Stimulated activated CD4-positive, alpha-beta T cell treated with anti-CD3 and anti-CD28 coated beads, TNF-alpha, amount 100 ng/mL, for 24 hours (primary cell): ENCODE measurements at places on chromosomes 5 and 9.
A peak's percentile ranks its signal among the peaks of the same experiment; 100 is the strongest.

DNA sequence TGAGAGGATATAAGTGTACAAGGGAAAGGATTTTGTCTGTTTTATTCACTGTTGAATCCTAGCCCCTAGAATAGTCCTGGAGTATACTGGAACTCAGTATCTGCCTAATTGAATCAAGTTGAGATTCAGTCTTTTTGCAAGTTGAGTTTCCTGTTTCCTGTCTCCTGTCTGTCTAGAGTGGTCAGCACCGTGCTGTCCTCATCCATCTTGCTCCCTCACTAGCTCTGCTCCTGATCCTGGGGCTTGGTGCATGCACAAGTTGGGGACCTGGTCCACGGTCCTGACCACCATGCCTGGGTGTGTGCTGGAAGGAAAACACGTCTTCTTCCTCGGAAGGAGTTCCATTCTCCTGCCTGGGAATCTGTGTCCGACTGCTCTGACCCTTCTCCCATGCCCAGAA is 3.2 kb downstream of the IL5 start:
- no peak for DNase-seq

GRCh38 chr5:3671337-3671736 is 75.7 kb downstream of the IRX1 start:
- DNase-seq: no peak

- no peak for DNase-seq
Observed at GRCh38 chr5:157496864-157497263, 36.9 kb downstream of the NIPAL4 start.

DNA sequence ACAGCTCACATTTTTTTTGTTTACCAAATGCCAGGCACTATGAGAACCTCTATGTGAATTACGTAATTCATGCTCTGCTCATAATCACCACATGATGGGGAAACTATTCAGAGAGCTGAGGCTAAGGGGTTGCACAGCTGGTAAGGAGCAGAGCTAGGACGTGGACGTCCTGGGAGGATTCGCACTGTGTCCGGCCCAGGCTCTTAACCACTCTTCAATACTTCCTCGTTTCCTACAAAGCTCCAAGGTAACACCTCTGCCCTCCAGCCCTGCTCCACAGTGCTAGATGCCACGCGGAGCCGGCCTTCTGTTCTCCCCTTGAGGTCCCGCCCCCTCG is 8.7 kb downstream of the PHF19 start:
- no peak for DNase-seq

GRCh38 chr5:45623832-45624231 is 72.3 kb downstream of the HCN1 start:
- DNase-seq: no peak

DNA sequence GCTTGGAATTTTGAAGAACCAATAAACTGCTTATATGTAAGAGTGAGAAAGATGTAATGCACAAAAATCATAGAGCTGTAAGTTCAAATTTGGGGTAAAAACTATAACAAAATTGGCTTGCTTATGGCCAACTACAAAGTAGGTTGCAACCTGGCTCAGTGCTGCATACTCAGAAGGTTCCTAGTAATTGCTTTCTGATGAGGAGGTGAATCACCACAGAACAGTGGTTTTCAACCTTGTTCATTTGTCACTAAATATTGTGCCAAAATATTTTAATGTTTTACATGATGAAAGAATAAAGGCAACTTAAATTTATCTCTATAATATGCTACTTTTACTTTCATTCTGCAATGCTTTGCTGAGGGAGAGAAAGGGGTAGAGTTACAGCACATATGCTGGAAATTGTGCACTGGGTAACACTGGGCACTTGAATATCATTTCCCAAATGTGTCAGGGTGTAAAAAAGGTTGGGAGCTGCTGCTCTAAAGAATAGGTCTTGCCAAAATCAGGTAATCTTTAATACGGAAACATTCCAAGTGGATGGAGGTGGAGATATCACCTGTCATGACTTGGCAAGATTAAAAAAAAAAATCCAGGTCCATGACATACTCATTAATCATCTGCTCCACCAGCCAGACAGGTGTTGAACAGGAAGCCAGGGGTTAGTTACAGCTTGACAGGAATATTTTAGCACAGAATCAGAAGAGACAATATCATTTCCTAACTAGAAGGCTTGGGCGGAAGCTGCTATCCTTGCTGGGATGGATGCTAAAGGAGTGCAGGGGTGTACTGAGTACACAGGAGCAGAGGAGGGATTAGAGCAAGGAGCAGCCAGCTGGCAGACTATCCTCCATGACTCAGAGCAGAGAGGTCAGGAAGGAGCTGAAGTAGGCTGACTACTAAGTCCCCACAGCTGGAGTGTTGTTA is 34.6 kb upstream of the CCL21 start:
- no peak for DNase-seq

- no peak for DNase-seq
Observed at GRCh38 chr5:96031811-96032261, 70.2 kb upstream of the ELL2 start.

- no peak for DNase-seq
Observed at GRCh38 chr9:112140936-112141335, 34.2 kb downstream of the SUSD1 start.

- DNase-seq: peak; percentile 46
Observed at GRCh38 chr5:96434201-96434645, 1.2 kb upstream of the PCSK1 start.

- DNase-seq: no peak
Observed at GRCh38 chr9:93937193-93937592, 18.0 kb downstream of the BARX1 start.

DNA sequence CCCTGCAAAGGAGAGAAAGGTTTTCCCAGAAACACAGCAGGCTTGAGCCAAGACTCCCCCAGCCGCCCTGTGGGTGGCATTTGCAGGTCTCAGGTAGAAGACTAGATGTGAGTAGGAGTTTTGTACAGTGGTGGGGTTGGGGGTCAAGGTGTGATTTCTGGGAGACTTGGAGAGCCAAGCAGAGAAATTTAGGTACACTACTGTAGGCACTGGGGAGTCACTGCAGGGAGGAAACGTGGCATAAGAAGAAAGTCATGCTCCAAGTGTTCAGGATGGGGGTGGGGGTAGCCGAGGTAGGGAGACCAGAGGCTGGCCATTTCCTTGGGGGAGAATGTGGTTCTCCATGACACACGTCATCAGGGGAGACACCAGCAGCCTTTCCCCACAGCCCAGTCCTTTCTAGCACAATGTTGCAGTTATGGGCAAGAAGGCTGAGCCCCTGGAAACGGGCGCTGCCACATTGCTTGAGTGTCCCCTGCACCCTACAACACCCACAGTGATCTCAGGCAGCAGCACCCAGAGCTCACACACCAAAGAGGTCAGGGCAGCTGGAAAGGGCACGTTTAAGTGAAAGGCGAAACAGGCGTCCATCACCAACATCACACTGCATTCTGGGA is 210.5 kb downstream of the FSTL4 start:
- DNase-seq: no peak

DNA sequence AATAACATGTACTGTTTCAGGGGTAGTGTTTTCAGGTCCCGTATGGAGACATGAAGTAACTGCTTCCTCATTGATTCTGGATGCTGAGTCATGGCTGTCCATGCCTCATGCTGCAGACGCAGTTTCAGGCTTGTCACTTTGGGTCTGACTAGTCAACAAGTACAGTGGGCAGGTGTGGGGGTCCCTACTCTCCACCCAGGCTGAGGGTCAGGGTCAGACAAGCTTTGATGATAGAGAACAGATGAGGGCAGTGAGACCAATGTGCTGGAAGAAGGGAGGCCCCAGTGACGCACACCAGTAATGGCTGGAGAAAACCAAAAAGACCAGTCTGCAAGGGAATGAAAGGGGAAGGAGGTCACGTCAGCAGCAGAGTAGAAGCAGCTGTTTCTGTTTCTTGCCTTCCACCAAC is 80.0 kb upstream of the NFIL3 start:
- no peak for DNase-seq

DNA sequence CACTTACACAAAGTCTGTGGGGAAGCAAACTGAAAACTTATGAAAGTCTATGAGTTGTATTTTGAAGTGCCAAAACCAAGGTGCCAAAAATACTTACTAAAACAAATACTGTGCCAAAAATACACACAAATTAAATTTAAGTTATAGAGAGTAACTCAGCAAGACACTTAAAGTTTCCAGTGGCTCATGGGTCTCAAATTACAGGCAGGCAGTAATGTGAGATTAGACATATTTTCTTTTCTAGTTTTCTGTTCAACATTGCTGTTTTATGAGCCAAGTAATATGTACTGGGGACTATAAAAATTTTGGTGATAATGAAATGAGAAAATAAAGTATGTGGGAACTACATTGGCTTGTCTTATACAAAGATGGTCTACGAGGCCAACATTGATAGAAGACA is 172.2 kb upstream of the SNX2 start:
- DNase-seq: no peak

- DNase-seq: no peak
Observed at GRCh38 chr9:120464176-120464886, 115.6 kb downstream of the CDK5RAP2 start.

DNA sequence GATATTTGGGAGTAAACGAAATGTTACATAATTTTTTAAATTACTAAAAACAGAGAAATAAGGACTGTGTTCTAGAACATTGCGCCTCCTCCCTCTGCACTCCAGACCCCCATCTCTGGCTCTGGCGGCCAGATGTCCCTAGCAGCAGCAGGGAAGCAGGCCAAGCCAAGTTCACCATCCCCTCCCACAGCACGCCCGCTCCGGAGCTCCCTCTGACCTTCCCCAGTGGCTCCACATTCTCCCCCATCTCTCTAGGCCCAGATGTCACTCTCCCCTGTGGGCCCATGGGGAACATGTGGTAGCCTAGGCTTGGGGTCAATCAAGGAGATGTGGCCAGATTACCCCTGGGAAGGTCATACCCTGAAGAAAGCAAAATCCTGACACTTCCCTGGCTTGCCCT is 6.3 kb upstream of the WNK2 start:
- no peak for DNase-seq
